Activated T-helper 1 cell treated with anti-CD3 and anti-CD28 coated beads, Interleukin-12 subunit alpha, Interleukin-12 subunit beta, Interleukin-2, Interleukin-4 antibody, amounts not matched to agents 30 ng/mL and 10 ng/mL and 1 ng/mL, durations not matched to agents 14 hours and 24 hours and 36 hours (primary cell): ENCODE measurements at places on chromosomes 6 and 20.

DNA sequence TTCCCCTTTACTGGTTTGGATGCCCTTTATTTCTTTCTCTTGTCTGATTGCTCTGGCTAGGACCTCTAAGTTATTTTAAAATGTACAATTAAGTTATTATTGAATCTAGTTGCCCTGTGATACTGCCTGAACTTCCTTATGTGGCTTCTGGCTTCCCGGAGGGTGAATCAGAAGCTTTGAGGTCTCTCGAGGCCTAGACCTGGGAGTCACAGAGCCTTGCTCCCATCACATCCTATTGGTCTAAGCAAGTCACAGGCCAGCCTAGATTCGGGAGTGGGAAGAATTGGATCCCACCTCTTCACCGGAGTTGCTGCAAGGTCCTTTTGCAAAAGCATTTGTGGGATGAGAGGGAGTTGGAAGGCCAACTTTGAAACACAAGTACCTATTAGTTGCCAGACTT, 15.2 kb downstream of the BCAS4 start:
- H3K4me1 ChIP-seq: peaks cover 15% of the 10 kb centered on the region
- H3K27me3 ChIP-seq: peaks cover 4% of the 10 kb centered on the region
- no peak overlapping the region for H3K4me3 ChIP-seq
- no peaks in the 10 kb centered on the region for H3K36me3 ChIP-seq
- no peak overlapping the region for H3K27ac ChIP-seq
- DNase-seq: no peak

- no peak overlapping the region for H3K4me3 ChIP-seq
- no peaks in the 10 kb centered on the region for H3K36me3 ChIP-seq
- H3K27me3 ChIP-seq: peaks cover 2% of the 10 kb centered on the region
Observed at GRCh38 chr6:71349395-71349794, 60.8 kb downstream of the OGFRL1 start.

GRCh38 chr20:63409834-63410435, 48.8 kb upstream of the CHRNA4 start:
- no peaks in the 10 kb centered on the region for H3K27me3 ChIP-seq
- no peaks in the 10 kb centered on the region for H3K4me1 ChIP-seq
- H3K27ac ChIP-seq: no peak overlapping the region

- DNase-seq: no peak
- no peaks in the 10 kb centered on the region for H3K27me3 ChIP-seq
- no peaks in the 10 kb centered on the region for H3K4me1 ChIP-seq
- H3K36me3 ChIP-seq: no peaks in the 10 kb centered on the region
Observed at GRCh38 chr20:40945754-40946450, 82.7 kb upstream of the TOP1 start.

DNA sequence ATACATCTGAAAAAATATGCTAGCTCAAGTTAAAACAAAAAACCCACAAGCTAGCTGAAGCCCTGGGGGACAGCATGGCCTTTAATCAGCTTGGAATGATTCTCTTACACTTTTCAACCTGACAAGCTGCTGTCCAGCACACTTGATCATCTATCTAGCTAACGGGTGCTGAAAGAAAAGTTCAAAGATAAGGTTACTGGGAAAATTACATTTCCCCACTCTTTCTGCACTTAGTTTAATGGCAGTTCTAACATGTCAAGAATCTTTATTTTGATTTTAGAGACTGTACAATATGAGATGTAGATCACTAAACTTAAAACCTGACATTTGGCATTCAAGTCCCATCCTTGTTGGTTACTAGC, 53.4 kb downstream of the STK4 start:
- DNase-seq: no peak
- peaks cover 45% of the 10 kb centered on the region for H3K36me3 ChIP-seq
- H3K27ac ChIP-seq: no peak overlapping the region

DNA sequence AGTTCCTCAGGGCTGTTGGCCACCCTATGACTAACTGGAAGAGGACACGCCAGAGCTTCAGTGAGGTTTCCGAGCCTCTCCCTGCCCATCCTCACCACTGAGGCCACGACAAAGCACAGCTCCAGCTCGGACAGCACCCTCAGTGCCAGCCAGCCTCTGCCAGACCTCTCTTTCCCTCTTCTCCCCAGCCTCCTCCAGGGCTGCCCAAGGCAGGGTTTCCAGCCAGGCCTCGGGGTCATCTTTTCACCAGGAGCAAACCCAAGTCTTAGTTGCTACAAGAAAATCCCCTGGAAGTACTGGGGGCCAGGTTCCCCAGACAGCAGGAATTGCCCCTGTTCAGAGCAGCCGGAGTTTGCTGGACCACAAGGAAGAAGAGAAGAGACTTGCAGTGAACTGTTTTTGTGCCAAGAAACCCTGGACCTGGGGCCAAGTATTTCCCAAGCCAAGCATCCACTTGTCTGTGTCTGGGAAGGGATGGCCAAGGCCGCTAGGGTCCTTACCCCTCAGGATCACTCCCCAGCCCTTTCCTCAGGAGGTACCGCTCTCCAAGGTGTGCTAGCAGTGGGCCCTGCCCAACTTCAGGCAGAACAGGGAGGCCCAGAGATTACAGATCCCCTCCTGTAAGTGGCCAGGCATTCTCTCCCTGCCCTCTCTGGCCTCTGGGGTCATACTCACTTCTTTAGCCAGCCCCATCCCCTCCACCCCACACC, 41.6 kb downstream of the PLAGL2 start:
- DNase-seq: no peak
- no peak overlapping the region for H3K27ac ChIP-seq
- H3K4me3 ChIP-seq: no peak overlapping the region
- peaks cover 36% of the 10 kb centered on the region for H3K36me3 ChIP-seq

DNA sequence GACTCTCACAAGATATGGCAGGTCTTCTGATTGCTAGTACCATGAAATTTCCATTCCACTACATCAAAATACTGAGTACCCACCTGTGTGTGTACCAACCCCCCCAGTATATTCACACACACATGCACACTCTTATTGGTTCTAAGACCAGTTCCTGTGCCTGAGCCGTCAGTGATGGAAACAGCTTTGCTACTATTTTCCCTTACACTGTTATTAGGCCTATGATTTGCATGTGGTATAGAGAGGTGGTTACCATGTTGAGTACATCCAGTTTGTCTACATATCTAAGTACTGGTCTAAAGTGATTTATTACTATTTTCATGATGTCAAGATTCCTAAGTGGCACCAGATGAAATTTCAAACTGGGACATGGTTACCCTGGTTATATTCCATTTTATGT, 459.9 kb downstream of the BCKDHB start:
- H3K4me3 ChIP-seq: no peak overlapping the region
- H3K27ac ChIP-seq: no peak overlapping the region
- H3K27me3 ChIP-seq: no peaks in the 10 kb centered on the region
